ENCODE measurements at places on chromosomes 7 and 10.

DNA sequence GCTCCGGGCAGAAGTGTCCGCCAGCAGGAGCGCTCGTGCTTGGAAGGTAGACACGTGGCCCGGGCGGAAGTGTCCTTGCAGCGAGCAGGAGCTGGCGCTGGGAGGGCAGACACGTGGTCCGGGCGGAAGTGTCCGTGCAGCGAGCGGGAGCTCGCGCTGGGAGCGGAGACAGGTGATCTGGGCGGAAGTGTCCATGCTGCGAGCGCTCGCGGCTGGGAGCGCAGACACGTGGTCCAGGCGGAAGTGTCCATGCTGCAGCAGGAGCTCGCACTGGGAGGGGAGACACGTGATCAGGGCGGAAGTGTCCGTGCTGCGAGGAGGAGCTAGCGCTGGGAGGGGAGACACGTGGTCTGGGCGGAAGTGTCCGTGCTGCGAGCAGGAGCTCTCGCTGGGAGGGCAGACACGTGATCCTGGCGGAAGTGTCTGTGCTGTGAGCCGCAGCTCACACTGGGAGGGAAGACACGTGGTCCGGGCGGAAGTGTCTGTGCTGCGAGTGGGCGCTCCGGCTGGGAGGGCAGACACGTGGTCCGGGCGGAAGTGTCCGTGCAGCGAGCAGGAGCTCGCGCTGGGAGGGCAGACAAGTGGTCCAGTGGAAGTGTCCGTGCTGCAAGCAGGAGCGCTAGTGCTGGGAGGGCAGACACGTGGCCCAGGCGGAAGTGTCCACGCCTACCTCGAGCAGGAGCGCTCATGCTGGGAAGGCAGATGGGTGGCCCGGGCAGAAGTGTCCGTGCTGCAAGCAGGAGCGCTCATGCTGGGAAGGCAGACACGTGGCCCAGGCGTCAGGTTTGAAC is 41.1 kb upstream of the PRKAR1B start:
- DNase-seq: no peak

- no peak for DNase-seq
These were observed 65.7 kb upstream of the STRIP2 start for GRCh38 chr7:129368389-129368986.

DNA sequence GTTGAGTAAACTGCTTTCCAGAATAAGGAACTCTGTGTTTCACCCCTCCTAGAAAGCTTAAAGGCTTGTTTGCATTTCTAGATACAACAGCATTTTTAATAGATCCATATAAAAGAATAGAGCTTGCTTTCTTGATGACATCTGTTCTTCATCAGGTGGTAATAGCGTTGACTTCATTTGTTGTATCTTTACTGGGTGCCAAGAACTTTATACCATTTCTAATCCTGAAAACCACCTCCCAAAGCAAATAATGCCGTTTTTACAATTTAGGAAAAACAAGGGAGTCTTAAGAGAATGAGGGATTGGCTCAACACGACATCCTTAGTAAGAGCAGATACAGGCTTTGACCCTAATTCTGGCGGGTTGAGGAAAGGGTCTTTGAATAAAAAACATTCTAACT is 993.4 kb downstream of the TYW1 start:
- DNase-seq: no peak

GRCh38 chr7:1761097-1761496 is 91.0 kb downstream of the ELFN1 start:
- DNase-seq: no peak

DNA sequence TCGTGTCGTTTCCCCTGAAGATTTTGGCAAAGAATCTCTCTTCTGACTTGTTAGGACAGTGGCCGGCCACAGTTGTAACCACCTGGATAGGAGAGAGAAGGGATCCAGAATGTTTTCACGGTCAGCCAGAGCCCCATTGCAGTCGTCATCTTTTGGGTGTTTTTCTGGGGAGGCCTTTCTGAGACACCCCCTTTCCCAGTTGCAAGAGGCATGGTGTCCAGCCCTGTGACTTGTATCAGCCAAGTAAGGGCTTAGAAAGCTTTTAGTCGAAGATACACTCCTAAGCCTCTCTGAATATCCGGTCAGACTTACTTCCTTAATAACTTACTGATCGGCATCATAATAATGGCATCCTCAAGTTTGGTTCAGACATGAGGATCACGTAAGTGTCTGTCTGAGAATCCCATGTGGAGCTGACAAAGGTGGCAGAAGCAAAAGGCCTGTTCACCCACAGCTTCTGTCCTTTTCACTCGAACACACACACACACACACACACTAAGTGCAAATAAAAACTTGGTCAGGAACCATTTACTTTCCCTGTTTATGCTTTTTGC is 435.7 kb upstream of the GALNT17 start:
- no peak for DNase-seq

- no peak for DNase-seq
These were observed 980 bp downstream of the TMEM26 start for GRCh38 chr10:61452151-61452651.

DNA sequence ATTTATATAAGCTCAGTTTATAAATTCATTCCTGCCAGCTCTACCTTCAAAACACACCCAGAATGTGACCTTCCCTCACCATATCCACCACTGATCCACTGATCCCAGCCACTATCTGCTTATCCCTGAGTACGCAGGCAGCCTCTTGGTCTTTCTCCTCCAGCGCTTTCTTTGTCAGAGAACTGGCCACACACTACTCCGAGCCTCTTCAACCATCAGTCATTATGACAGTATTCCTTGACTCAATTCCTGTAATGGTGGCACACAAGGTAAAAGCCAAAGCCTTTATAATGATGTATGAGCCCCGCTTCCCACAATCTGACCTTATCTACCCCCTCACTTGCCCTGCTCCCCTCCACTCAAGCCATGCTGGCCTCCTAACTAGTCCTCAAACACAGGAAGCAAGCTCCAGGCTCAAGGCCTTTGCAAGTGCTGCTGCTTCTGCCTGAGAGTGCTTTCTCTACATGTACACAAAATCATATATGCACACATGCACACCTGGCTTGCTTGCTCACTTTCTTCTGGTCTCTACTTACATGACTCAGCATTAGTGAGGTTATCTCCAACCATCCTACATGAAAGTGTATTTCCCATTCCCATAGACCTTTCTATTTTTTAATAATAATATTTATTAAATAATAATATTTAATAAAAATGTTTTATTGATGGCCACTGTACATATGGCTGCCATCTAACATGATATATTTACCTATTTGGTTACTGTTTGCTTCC is 150.4 kb upstream of the FEZF1 start:
- DNase-seq: no peak

DNA sequence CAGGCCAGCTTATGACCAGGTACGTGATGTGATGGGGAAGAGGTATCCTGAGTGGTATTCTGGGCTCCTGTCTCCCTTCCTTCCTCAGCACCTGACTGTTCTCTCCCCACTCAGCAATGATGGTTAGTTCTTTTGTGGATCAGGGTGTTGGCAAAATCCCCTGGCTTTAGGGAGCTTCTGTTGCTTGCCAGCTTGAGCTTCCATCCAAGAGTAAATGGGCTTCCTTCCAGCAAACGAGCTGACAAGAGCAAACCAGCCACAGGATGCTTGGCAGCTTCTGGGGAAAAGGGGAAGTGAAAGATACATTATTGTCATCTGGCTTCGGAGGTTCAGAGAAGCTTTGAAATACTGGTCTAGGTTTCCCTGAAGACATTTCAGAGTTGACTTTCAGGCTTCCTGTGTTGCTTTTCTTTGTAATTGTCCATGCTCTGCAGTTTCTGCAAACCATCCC is 5.2 kb downstream of the DUSP5 start:
- DNase-seq: peak; percentile 100

DNA sequence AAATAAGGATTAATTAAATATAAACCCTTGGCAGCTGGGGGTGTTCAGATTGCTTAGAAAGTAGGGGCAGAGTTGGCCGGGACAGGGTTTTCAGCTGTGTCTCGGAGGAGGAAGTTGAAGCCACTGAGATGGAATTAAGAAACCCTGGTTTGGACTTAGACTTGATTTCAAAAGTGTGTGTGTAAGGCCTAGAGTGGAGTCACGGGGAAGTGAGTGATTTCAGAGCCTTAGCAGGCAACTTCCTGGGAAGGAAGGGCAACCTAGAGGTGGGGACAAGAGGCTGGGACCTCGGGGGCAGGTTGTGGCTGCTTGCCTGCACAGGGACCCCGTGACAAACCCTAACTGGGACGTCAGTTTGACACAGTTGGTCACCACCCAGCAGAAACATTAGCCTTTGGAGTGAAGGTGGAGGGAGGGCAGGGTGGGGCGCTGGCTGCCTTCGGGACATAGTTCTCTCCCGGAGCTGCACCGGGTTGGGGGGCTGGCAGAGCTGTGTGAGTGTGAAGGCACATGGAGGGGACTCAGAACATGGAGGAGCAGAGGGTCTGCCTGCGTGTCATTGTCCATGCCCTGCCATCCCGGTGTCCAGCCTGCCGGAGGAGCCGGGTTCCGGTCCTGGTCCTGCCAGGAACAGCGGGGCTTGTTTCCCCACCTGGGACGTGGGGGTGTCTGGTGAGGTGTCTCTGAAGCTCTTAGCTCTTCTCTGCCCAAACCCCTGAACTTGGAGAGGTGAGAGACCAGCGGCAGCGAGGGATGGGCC is 1.8 kb downstream of the BRI3 start:
- DNase-seq: peak; percentile 91

DNA sequence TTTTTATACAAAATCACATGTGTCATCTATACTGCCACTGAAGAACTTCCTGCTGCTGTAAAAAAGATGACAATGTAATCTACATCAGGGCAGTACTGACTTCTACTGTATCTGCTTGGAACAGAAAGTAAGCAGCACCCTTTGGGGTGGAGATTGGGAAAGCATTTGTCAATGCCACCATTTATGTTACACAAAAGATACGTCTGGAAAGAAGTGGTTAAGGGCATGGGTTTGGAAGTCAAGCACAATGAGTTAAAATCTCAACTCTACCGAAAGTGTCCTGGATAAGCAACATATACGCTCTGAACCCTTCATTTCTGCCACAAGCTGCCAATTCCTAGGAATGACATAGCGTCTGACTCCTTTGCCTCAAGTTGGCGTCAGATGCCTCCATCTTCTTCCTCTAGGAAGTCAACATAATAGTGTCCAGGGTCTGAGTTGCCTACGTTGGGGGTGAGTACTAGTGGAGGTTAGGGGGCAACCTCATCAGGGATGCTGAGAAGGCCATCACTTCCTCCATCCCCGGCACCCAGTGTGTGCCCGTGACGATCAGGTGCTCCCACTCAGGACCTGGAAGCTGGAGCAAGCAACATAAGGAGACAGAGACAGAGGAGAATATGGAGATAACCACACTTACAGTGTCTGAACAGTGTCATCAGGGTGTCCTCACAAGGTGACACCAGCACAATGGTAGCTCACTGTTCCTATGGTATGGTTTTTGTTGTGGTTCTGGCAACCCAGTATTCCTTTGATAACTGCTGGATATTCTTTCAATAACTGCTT is 58.3 kb downstream of the SGMS1 start:
- DNase-seq: no peak

DNA sequence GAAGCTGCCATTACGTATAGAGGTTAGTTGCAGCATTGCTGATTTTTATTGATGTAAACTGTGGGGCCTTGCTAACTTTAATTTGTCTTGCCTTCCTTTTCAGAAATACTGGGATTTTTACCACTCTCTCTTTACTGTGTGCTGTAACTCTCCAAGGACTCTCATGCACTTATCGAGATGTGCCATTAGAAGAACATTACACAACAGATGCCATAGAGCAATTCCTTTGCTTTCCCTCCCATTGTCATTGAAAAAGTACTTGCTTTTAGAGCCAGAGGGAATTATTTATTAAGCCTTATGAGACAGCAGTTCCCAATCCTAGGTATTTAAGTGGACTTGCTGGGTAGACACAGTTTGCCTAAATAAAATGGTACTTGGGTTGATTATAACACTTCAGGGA is 51.7 kb downstream of the ASB4 start:
- no peak for DNase-seq

DNA sequence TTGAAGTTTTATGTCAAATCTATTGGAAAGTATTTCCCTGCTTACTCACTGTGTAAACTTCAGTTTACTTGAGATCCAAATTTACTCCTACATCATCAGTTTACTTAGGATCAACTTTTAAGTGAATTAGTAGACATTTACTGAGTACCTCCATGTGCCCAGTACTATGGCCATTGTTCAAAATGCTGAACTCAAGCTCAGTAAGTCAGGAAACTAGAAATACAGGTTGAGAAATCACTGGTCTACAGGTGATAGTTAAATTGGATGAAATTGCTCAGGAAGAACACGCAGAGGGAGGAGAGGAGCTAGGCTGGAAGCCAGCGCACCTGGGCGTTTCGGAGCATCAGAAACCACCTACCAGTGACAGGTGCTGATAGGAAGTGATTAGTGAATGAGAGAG is 25.5 kb upstream of the EBLN1 start:
- no peak for DNase-seq

DNA sequence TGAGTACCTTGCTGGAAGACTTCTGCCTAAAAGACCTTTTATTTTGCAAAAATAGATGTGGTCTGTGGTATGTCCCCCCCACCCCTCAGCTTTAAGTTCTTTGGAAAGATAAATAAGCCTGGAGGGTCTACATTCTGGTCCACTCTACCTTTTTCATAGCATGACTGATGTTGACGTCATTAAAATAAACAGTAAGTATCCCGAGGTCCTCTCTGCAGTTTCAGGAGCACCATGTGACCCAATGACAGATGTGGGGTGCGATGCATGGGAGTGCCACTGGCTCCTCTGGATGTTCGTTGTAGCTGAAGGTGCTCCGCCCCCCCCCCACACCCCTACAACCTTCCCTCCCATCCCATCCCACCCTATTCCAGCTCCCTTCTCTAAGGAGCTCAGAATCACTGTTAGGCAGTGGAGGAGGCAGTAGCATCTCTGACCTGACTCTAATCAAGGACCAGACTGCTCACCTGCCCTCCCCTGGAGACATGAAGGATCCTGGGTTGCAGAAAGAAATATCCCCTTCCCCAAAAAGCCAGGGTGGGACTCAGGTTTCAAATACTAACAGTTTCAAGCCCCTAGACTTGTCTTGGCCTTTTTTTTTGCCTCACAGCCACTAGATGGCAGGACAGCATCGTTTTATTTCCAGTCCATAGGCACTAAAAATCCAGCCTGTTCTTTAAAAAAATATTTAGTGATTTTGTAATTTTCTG is 25.1 kb downstream of the CASP7 start:
- peak; percentile 54 for DNase-seq

- no peak for DNase-seq
These were observed 96.5 kb downstream of the BTRC start for GRCh38 chr10:101450277-101451080.

GRCh38 chr7:104529567-104529966 is 201.2 kb downstream of the LHFPL3 start:
- DNase-seq: no peak

DNA sequence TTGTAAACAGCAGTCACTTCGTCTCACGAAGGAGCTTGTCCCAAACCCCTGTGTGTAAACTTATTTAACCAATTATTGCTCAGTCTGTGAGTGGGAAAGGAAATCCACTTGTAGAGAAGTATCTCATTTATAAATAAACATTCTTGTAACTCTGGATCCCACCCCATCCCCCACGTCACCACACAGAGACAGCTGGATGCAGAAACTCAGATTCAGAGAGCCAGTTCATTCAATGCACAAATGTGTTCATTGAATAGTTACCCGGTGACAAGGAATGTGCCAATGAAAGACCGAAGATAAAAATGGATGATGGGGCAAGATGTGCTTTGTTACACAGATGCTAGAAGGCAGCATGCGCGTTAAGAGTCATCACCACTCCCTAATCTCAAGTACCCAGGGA is 8.3 kb upstream of the OCM start:
- DNase-seq: no peak
